ENCODE measurements at places on chromosomes 12 and 14.

GRCh38 chr12:90090929-90091651, 382.5 kb upstream of the ATP2B1 start:
- no peak overlapping the region for H3K4me3 ChIP-seq
- no peaks in the 10 kb centered on the region for H3K36me3 ChIP-seq

DNA sequence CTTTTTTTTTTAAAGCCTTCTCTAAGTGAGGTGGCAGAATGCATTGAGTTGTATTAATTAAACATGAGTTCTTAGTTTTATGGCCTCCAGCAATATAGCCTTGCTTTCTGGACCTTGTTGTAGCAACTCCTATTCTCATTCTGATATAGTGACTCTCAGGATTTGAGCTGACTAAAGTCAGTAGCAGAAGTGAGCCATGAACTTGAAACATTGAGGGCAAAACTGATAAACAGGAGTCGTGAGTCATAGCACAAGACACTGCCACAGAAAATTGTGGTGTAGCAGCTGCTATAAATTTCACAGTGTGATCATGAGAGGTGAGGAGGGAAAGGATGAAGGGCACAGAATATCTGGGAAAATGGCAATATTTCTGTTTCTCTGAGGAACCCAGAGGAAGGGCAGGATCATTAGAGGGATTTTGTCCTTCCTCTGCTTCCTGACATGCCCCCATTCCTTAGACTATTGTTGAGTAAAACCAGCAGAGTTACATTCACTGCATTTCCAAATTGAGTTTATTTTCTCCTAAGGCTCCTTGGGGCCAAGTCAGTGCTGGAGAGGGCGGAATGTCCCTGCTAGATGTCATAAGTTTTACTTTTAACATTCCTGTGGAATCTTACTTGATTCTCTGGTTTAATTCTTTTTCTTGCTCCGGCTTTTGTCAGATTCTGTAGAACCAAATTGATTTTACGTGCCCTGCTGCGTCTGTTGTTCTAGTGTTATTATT, 7.5 kb downstream of the KLRG1 start:
- peaks cover 19% of the 10 kb centered on the region for H3K36me3 ChIP-seq
- H3K4me1 ChIP-seq = peaks cover 57% of the 10 kb centered on the region
- no peak overlapping the region for H3K4me3 ChIP-seq

GRCh38 chr14:21436567-21437062, 19.3 kb downstream of the CHD8 start:
- H3K4me1 ChIP-seq = peaks cover 79% of the 10 kb centered on the region
- peak overlapping the region; percentile 97 for H3K27ac ChIP-seq
- no peaks in the 10 kb centered on the region for H3K27me3 ChIP-seq

- peaks cover 15% of the 10 kb centered on the region for H3K4me1 ChIP-seq
- DNase-seq = no peak
- peaks cover 2% of the 10 kb centered on the region for H3K27me3 ChIP-seq
- H3K36me3 ChIP-seq = no peaks in the 10 kb centered on the region
These were observed 139.3 kb downstream of the ADGRD1 start for GRCh38 chr12:131092901-131093603.

GRCh38 chr12:51923506-51924365, 16.4 kb downstream of the ACVRL1 start:
- DNase-seq = peak; percentile 60
- no peak overlapping the region for H3K27ac ChIP-seq
- H3K4me3 ChIP-seq = peak overlapping the region; percentile 66
- H3K4me1 ChIP-seq = peaks cover 9% of the 10 kb centered on the region
- no peaks in the 10 kb centered on the region for H3K27me3 ChIP-seq

GRCh38 chr14:103449634-103450161, 64.5 kb downstream of the MARK3 start:
- peak overlapping the region; percentile 2 for H3K27ac ChIP-seq
- no peak for DNase-seq

DNA sequence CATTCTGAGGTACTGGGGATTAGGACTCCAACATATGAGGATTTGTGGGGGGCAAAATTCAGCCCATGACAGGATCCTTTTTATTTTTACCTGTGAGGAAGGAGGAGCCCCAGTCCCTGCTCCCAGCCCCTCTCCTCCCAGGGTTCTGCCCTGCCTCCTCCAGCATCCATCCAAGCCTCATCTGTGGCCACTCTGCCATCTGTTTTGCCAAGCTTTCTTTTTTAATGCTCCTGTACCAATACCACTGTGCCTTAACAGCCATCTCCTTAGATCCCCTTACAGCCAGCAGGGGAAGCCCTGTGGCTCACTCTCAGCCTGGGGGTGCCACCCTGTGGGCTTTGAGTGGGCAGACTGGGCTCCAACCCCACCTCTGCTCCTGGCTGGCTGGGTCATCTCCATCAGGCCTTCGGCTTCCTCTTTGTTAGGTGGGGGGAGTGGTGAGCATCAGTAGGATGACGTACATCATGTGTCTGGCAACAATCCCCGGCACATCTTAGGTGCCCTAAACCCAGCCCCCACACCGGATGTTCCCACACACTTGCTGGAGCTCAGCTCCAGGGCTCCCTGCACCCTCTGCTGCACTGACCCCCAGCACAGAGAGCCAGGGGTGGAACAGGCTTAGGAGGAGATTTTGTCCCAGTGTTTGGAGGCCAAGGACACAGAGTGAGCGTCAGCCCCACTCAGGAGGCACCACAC, 40.2 kb downstream of the CYP46A1 start:
- DNase-seq = no peak
- H3K27ac ChIP-seq = no peak overlapping the region
- H3K4me3 ChIP-seq = no peak overlapping the region
- peaks cover 31% of the 10 kb centered on the region for H3K27me3 ChIP-seq
- no peaks in the 10 kb centered on the region for H3K4me1 ChIP-seq
- H3K36me3 ChIP-seq = no peaks in the 10 kb centered on the region

DNA sequence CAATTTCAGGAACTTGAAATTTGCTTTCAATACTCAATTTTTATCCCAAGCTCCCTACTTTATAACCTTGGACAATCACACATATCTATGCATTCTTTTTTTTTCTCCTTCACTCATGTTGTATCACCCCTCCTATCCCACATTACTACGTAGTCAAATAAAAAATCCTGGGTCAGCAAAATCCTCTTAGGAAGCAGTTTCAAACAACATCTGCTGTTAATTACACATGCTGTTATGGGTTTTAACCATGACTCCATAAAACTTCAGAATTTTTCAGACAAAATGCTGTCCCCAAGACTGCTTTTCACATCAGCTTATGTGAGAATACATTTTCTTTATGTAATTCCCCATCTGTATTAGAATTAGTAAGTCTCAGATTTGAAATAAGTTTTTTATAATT, 61.7 kb downstream of the LRFN5 start:
- no peaks in the 10 kb centered on the region for H3K36me3 ChIP-seq
- no peaks in the 10 kb centered on the region for H3K4me1 ChIP-seq
- DNase-seq = no peak
- H3K27me3 ChIP-seq = no peaks in the 10 kb centered on the region
- H3K27ac ChIP-seq = no peak overlapping the region
- no peak overlapping the region for H3K4me3 ChIP-seq

DNA sequence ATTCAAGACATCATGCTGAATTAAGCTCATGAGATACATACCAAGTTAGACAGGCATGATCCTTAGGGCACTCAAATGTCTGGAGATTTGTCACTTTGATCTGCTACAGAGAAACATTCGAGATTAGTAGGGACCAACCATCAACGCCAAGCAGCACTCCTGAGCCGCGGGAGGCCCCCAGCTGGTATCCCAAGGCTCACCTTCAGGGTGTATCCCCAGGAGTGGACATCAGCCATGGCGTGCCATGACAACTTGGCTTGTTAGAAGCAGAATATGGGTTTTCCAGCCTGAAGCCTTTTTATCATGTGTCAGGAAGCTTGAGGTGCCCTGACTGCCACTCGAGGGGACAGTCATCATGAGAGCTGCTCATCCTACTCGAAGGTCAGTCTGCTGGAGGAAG, 39.1 kb upstream of the GPHB5 start:
- DNase-seq = no peak
- no peaks in the 10 kb centered on the region for H3K4me1 ChIP-seq
- H3K36me3 ChIP-seq = no peaks in the 10 kb centered on the region
- peaks cover 15% of the 10 kb centered on the region for H3K27me3 ChIP-seq

GRCh38 chr12:111775205-111776193, 8.8 kb downstream of the ALDH2 start:
- no peak overlapping the region for H3K4me3 ChIP-seq
- peaks cover 11% of the 10 kb centered on the region for H3K4me1 ChIP-seq
- H3K36me3 ChIP-seq = no peaks in the 10 kb centered on the region
- no peak for DNase-seq

- DNase-seq = peak; percentile 19
- H3K36me3 ChIP-seq = peaks cover 22% of the 10 kb centered on the region
- no peak overlapping the region for H3K27ac ChIP-seq
- H3K4me1 ChIP-seq = no peaks in the 10 kb centered on the region
- H3K4me3 ChIP-seq = no peak overlapping the region
These were observed 22.5 kb downstream of the MRPS35 start for GRCh38 chr12:27733052-27733656.

DNA sequence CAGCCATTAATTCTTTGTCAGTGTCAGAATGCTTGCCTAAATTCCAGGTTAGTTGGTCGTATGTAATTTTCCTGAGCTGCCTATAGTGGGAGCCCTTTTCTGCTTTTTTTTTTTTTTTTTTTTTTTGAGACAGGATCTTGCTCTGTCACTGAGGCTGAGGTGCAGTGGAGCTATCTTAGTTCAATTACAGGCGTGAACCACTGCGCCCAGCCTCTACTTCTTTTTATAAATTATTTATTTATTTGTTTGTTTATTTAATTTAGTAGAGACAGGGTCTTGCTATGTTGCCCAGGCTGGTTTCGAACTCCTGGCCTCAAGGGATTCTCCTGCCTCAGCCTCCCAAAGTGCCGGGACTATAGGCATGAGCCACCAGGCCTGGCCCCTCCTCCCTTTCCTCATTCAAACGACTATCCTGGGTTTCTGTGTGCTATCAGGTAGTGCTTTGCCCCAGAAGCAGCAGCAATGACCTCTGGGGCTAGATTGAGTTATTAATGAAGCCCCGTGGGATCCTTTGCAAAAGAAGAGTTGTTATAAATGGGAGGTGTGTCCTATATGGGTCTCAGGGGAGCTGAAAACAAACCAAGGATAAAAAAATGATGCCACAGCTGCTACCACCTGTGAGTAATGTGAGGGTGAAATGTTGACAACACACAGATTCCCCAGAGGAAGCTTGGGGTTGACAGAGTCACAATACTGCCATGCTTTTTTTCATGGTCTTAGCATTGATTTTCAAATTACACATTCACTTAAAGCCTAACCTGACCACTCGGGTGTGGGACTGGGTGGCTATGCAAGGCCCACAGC, 34.6 kb upstream of the NFKBIA start:
- no peaks in the 10 kb centered on the region for H3K27me3 ChIP-seq
- no peak overlapping the region for H3K4me3 ChIP-seq
- no peak overlapping the region for H3K27ac ChIP-seq
- H3K36me3 ChIP-seq = no peaks in the 10 kb centered on the region
- H3K4me1 ChIP-seq = peaks cover 3% of the 10 kb centered on the region
- no peak for DNase-seq

- DNase-seq = no peak
- H3K27me3 ChIP-seq = peaks cover 3% of the 10 kb centered on the region
- H3K4me3 ChIP-seq = no peak overlapping the region
- H3K4me1 ChIP-seq = peaks cover 54% of the 10 kb centered on the region
- H3K36me3 ChIP-seq = peaks cover 6% of the 10 kb centered on the region
These were observed 413.2 kb downstream of the DPF3 start for GRCh38 chr14:72480464-72481243.

DNA sequence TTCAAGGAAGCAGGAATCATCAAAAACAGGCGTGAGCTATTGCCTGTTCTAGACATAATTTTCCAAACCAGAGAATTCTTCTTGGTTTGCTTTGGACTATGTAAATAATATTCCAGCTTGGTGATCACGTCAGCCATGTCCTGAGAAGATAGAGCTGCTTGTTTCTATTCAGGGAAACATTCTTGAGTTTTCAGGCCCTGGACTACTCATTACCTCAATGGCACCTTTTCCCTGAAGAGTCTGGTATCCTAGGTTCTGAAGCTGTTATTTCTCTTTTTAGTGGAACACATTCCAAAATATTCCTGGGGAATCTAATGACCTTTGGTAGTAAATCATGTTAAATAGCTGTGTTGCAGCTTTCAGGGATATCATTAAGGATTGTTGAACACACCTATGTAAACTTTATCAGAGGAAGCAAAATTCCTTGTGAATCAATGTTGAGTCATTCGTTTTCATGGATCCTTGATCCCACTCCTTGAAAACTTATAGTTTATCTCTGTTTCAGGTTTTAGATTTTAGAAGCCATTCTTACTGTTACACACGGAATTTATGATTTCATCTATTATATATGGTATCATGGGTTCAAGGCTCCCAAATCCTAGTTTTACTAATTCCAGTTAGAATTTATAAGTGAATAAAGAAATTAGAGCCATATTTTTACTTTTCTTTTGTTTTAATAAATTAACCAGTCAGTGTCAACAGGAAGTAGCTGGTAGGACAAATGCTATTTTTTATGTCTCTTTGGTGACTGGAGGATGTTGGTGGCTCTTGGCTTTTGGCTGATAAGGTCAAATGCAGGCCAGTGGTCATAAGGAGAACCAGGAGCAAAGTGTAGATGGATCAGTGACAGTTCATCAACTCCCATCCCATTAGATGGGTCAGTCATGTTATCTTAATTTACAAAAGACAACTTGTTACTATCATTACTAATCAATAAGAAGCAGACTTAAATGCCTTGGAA, 380.1 kb downstream of the ZFP36L1 start:
- DNase-seq = no peak
- H3K27me3 ChIP-seq = no peaks in the 10 kb centered on the region
- no peak overlapping the region for H3K27ac ChIP-seq
- peaks cover 25% of the 10 kb centered on the region for H3K4me1 ChIP-seq

GRCh38 chr12:78756936-78757335, 107.6 kb upstream of the SYT1 start:
- H3K27ac ChIP-seq = no peak overlapping the region
- H3K4me1 ChIP-seq = no peaks in the 10 kb centered on the region
- H3K4me3 ChIP-seq = no peak overlapping the region

DNA sequence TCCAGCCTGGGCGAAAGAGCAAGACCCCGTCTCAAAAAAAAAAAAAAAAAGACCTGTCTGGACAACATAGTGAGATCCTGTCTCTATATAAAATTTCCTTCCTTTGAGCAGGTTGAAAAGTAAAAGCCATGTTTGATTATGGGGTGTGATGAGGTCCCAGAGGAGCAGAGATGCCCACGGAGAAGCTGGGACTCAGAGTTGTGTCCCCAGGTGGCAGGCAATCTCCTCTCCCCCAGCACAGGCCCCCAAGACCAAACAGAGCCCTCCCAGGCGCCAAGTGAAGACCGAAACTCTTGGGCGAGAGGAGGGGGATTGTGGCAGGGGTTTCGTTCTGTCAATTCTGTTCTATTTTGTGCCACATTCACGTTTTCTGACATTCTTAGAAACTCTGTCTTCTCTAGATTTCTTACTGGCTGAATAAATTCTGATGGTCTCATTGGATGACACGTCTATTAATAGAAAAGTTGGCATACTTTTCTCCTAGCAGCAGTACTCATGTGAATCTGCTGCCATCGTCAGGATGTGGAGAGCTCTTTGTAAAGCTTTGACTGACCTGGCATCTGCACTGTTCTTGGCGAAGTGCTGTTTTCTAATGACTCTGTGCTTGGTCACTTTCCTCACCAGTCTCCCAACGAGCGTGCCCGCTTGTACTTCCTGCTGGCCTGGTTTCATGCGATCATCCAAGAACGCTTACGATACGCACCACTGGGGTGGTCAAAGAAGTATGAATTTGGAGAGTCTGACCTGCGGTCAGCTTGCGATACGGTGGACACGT, 43.4 kb downstream of the HSP90AA1 start:
- H3K4me3 ChIP-seq = no peak overlapping the region
- H3K4me1 ChIP-seq = no peaks in the 10 kb centered on the region
- DNase-seq = no peak
- no peak overlapping the region for H3K27ac ChIP-seq
- peaks cover 92% of the 10 kb centered on the region for H3K36me3 ChIP-seq

Data from naive thymus-derived CD8-positive, alpha-beta T cell (primary cell).